ENCODE measurements at places on chromosomes 4 and X. TPM values are rescaled to one million over a fixed set of nuclear protein-coding genes. Genes with fewer than 3 reads are reported as not detected.

GRCh38 chr4:8796096-8796495 lies 75.5 kb downstream of the HMX1 start:
- H3K4me1 ChIP-seq, result no peaks in the 10 kb centered on the region
- H3K27me3 ChIP-seq, result no peaks in the 10 kb centered on the region
- no peaks in the 10 kb centered on the region for H3K36me3 ChIP-seq

DNA sequence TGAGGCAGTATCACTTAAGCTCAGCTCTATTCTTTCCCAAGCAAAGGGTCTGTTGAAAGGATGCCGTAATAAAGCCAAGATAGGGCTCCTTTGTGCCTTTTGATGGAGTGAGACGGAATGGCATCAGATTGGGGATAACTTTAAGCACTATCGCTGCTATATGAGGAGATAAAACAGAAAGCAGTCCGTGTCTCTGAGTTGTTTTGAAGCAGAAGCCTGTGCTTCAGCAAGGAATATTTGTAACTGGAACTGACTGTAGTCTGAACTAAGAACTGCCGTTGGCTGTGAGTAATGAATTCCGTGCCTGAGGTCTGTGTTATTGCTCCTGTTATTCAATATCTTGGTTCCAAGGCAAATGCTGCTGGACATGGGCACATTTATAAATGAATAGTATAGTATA lies 297.4 kb downstream of the ANKRD50 start:
- H3K27ac ChIP-seq, result peak overlapping the region; percentile 75
- DNase-seq, result peak; percentile 66
- H3K4me3 ChIP-seq, result peak overlapping the region; percentile 19
- no peaks in the 10 kb centered on the region for H3K36me3 ChIP-seq
- no peaks in the 10 kb centered on the region for H3K27me3 ChIP-seq

DNA sequence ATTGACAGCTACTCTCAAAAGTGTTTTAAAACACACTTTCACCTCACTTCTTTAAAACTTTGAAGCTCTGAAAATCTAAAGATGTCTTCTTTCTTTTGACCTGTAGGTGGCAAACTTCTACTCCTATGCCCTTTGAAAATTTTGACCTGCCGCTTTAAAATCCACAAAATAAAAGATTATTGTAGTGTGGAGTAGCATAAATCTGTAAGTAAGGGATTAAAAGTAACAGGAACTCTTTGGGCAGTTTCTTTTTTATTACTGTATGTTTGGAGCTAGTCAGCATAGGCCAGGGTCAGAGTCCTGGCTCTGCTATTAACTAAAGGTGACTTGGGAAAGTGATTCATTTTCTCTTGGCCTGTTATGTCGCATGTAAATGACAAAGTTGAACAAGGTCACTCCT lies 25.5 kb downstream of the BBS12 start:
- H3K36me3 ChIP-seq, result no peaks in the 10 kb centered on the region
- peak; percentile 59 for DNase-seq
- H3K4me3 ChIP-seq, result no peak overlapping the region

DNA sequence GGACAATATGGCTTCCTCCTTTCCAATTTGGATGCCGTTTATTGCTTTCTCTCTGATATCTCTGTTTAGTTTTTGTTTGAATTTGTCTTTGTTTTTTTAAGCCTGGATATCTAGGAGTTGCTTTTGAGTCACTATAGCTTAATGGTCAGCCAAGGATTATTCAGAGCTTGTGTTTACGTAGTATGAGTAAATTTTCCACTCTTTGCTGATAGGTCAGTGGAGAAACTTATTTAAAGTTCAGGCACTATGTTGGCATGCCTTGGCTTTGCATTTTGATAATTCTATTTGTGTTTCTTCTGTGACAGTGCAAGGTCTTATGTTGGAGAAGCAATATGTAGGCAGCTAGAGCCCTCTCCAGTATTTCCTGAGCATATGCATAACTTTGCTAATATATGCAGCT lies 315.2 kb downstream of the GRID2 start:
- no peaks in the 10 kb centered on the region for H3K36me3 ChIP-seq
- no peak overlapping the region for H3K4me3 ChIP-seq
- no peak for DNase-seq
- H3K27me3 ChIP-seq, result no peaks in the 10 kb centered on the region

Gene UNC5C
- total RNA-seq, result 0.75 TPM

Measured in muscle of leg (tissue), 16 donors.